ENCODE measurements at places on chromosomes 11 and 22.

- DNase-seq = no peak
These were observed 23.5 kb upstream of the BLID start for GRCh38 chr11:122139595-122139866.

DNA sequence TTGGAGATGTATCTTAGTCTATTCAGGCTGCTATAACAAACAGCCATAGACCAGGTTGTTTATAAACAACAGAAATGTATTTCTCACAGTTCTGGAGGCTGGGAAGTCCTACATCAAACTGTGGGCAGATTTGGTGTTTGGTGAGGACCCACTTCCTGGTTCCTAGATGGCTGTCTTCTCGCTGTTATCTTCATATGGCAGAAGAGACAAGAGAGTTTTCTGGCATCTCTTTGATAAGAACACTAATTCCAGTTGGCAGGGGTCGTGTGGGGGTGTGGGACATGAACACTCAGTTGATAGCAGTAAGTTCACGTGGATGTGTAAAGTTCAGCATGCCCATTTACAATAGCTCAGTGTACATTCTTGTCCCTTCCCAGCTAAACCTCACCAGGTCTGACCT is 41.3 kb upstream of the HMGXB4 start:
- no peak for DNase-seq

- DNase-seq = no peak
These were observed 32.4 kb upstream of the KCNA4 start for GRCh38 chr11:30049214-30049613.

DNA sequence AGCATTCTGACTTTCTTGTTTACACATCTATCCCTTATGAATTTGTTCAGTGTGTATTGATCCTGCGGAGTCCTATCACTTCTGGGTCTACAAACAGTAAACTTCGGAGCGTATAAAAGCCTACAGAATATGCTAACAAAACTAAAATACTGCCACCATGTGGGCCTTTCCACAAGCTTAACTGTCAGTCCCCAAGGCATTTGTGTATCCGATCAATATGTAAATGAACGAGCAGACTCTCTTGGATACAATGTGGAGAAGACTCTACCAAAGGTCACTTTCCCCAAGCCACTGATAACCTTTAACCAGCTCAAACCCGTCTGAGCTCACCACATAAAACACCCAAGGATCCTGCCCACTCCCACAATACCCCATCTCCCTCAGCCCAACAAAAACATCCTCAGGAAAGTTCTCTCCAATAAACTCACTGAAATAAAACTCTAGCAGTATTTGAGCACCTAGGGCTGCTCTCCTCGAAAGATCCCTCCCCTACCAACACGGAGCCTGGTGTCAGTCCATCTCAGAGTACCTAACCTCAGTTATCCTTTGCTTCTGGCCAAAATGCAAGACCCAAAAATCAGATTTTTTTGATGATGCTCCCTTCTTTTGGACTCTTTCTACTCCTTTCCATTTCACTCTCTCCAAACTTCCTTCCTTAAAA is 17.8 kb downstream of the ADA2 start:
- no peak for DNase-seq

DNA sequence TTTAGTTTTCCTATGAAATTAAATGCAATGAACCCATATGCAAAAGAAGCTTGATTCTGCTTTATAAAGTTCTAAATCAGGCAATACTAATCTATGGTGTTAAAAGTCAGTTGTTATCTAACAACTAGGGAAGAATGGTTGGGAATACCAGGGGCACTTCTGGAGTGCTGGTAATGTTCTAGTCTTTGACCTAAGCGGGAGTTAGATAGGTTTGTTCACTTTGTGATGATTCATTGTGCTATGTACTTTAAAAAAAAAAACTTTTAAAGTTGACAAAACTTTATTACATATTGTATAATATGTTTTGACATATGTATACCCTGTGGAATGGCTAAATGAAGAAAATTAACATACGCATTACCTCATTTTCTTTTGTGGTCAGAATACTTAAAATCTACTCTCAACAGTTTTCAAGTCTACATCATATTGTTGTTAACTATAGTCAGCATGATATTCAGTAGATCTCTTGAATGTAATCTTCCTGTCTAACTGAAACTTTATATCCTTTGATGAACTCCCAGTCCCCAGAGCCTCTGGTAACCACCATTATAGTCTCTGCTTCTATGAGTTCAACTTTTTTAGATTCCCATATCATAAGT is 39.2 kb downstream of the BIRC2 start:
- DNase-seq = no peak

DNA sequence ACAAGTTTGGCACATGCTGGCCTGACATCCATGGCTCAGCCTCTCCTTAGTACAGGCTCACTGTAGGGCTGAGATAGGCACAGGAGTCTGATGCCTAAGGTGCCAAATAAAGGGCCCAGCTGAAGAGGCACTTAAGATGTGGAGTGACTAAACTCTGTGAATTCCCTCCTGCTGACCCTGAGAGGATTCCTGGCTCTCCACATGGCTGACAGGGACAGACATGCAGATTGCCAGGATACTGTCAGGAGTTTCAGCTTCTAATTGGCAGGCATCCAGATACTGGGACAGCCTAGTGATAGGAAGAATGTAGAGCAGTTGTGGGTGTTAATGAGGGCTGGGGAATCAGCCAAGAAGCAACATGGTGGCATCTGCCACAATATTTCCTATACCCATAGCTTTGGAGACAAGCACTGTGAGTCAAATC is 558.7 kb downstream of the INSC start:
- no peak for DNase-seq

DNA sequence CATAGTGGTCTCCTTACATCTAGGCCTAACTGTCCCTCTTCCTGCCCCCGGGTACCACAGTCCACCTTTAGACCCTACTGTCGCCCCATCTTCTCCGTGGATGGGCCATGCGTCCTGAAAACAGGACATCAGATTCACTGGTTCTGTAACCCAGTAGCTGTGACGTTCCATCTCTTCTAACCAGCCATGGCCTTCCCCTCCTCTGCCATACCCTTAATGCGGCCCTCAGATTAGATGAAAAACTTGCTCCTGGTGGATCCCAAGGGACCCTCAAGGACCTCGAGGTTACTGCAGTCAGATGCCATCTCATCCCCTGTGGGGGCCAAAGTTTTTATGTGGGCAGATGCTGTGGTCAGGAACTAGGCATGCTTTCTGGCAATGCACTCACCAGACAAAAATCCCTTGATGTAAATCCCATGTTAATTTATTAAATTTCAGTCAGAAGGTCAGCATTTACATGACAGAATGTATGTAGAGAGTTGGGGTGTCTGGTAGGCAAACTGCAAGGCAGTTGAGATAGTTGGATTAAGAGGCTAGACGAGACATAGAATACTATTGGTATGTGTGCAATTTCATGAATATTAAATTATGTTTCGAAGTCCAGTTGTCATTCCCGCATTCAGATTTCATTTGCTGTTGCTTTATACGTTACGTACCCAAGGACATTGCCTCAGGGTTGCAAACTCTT is 64.3 kb downstream of the WNT11 start:
- DNase-seq = no peak

DNA sequence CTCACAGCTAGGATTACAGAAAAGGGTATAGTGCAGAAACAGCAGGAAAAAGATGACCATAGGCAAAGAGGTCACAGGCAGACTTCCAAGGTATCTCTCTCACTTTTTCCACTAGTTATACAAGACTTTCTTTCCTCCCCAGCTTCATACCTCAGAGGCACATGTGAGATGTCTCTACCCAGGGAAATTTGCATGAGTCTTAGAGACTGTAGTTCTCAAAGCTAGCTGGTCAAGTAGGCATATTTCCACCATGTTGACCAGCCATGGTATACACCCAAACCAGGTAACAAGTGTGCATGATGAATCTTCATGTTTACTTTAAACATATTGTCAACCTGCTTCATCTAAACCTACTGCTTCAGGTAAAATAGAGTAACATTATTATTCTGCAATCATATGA is 27.9 kb downstream of the PRMT3 start:
- no peak for DNase-seq

DNA sequence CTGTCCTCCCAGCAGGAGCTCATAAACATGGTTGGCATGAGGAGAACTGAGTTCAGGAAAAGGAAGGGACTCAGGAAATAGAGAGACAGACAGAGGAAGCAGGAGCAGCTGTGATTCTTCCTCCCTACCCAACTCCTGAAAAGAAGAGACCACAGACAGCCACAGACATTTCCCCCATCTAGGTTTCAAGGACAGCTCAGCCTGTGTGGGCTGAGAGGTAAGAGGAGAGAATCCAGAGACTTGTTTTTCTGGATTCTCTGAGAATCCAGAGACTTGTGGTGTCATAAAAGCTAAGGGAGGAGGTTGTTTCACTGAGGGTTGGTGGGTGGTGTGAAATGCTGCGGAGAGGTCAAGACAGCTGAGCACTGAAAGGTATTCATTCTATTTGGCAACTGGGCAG is 19.0 kb upstream of the STK33 start:
- no peak for DNase-seq

GRCh38 chr11:62054484-62055121 is 69.2 kb upstream of the INCENP start:
- no peak for DNase-seq

DNA sequence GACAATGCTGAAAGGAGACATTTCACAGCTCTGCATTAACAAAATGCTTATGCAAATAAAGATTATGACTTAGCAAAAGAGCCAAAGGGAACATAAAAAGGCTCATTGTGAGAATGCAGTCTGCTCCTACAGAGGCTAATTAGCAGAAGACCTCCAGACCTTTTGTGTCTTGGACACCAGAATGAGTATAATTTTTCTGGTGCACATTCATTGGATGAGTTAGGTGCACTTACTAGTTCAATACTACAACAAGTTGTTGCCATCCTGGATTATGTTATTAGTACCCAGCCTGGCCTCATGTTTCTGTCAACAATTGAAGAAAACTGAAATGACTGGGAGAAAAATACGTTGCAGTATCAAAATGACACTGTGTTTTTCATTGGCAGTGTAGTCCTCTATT is 613.2 kb upstream of the CHORDC1 start:
- no peak for DNase-seq

DNA sequence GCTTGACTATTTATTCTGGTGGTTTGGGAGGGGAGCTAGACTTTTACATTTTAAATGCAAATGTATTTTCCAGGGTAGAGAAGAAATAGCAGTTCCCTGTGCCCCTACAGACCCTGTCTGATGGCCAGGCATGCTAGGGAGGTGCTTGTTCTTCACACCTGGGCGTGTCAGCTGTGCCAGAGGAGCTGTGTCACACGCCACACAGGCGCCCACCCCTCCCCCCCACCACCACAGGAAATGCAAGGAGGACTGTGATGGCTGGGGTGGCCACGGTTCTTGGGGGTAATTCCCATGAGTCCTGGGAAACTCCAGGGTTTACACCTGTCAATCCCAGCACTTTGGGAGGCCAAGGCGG is 82.2 kb downstream of the FLI1 start:
- DNase-seq = no peak

DNA sequence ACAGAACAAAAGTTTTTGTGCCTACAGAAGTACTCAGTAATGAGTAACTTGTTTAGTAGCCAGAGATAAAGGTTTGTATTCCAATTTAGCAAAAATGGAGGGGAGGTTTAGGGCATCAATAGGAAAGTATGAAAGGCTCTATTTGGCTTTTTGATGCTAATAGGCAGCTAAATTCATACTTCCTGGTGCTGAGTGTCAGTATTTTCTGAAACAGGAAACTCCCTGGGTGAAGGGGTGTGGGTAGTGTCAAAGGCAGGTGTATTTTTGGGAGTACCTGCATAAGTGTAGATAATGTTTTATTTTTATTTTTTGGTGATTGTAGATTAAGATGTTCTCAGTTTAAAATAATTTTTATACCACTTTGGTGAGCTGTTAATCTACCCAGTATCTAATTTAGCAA is 29.3 kb upstream of the MMP7 start:
- no peak for DNase-seq

DNA sequence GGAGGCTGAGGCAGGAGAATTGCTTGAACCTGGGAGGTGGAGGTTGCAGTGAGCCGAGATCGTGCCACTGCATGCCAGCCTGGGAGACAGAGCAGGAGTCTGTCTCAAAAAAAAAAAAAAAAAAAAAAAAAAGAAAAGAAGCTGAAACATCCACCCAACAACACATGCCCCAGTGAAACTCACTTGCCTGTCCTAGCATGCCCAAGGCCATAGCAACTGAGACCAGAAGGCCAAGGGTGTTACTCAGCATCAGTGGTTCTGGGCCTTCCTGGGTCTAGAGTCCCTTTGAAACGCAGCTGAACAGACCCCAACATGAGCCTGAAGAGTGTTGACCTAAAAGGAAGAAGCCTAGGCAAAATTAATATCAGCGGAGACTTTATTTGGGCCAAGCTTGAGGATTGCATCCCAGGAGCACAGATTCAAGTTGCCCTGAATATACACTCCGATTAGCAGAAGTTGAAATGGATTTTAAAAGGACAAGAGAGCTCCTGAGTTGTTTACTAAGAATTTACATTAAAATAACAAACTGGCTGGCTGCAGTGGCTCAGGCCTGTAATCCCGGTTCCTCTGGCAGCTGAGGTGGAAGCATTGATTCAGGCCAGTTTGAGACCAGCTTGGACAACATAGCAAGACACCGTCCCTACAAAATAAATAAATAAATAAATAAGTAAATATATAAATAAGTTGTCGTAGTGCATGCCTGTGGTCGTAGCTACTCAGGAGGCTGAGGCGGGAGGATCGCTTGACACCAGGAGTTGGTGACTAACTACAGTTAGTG is 7.0 kb downstream of the PRDX5 start:
- no peak for DNase-seq

DNA sequence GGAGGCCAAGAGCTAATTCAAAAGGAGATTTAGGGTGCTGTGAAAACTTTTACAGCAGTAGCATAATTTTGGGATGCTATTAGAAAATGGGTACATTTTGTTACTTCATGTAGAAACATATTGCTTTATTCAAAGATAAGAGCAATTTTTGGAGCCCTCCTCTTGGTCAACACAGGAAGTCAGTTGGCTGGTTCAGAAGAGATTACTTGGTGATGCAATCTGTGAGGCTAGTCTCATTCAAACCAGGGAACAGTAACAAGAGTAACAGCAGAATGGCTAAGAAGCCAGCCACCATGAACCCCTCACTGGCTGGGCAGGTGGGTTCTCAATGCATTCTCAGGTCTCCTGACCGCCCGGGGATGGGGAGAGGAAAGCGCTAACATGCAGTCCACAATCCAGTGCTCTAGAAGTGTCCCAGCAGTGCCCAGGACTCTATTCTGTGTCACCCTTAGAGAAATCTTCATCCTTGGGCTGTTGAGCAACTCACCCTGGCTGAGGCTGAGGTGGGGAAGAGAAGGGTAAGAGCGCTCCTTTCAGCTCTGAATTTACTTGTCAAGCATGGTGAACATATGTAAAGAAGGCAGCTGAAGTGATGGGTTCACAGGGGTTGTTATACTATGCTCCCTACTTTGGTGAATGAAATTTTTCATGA is 262.2 kb upstream of the UBASH3B start:
- no peak for DNase-seq

DNA sequence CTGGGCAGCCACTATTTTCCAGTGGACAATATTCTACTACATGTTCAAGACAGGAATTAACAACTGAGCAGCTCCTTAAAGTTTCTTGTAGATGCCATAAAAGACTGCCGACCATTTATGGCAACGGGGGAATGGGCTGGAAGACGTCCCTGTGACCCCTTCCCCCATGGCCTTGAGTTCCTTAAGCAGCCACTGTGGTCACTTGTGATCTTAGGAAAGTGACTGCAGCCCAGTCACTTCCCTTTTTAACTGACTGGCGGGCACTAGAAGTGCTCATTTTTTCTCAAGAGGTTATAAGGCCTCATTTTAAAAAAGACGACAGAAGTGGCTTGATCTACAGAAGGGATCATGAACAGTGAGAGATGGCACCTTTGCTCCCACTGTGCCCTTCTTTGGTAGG is 153.2 kb upstream of the NARS2 start:
- no peak for DNase-seq

Measured in left hindlimb (tissue), 1 donor.